Right renal pelvis (tissue), 4 donors: ENCODE measurements at places on chromosomes 3 and 15.

GRCh38 chr3:156373095-156373494 is 181.8 kb downstream of the SSR3 start:
- DNase-seq = no peak

- peak; percentile 89 for DNase-seq
Measured at GRCh38 chr3:194333212-194333980, 17.7 kb downstream of the CPN2 start.

DNA sequence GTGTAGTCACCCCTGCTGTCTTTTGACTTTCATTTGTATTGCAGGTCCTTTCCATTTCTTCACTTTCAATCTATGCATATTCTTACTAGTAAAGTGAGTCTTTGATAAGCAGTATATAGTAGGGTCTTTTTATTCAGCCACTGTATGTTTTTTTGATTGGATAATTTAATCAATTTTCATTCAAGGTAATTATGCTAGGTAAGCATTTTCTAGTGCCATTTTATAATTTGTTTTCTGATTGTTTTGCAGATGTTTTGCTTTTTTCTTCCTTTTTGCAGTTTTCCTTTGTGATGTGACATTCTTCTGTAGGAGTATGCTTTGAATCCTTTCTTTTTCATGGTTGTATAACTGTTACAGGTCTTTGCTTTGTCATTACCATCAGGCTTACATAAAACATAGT is 504.3 kb upstream of the GBE1 start:
- DNase-seq = no peak

GRCh38 chr15:31470756-31471155 is 144.1 kb downstream of the KLF13 start:
- no peak for DNase-seq

- DNase-seq = no peak
Measured at GRCh38 chr3:85572426-85572825, 613.6 kb downstream of the CADM2 start.

- no peak for DNase-seq
Measured at GRCh38 chr3:142272200-142272891, 47.0 kb upstream of the GK5 start.

- DNase-seq = peak; percentile 20
Measured at GRCh38 chr3:78937475-78937874, 830.3 kb downstream of the ROBO1 start.

GRCh38 chr3:110504401-110504800 is 567.2 kb upstream of the NECTIN3 start:
- no peak for DNase-seq

- DNase-seq = no peak
Measured at GRCh38 chr3:183508821-183509220, 46.7 kb downstream of the KLHL6 start.

- DNase-seq = no peak
Measured at GRCh38 chr3:40583691-40584090, 58.9 kb downstream of the ZNF621 start.

GRCh38 chr3:126256251-126256650 is 75.9 kb upstream of the ALDH1L1 start:
- no peak for DNase-seq

DNA sequence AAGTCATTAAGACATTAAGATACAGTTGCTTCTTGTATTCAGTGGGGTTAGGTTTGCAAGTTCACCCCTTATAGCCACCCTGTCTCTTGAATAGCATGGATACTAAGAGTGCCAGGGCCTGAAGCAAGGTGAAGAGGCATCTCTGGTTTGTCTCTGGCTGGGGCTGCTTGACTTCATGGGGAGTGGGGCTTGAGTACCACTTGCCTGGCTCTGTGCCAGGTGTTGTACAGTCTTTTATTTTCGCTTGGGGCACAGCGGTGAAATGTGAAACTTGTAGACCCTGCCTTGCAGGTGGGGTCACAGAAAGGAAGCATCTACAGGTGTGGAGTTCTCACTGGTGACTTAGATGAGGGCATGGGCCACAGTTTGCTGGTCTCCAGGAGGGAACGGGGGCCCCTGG is 152.1 kb downstream of the PDE8A start:
- no peak for DNase-seq

- no peak for DNase-seq
Measured at GRCh38 chr15:87569581-87569980, 687.0 kb downstream of the NTRK3 start.

GRCh38 chr15:94122516-94122915 is 108.8 kb upstream of the MCTP2 start:
- DNase-seq = no peak

DNA sequence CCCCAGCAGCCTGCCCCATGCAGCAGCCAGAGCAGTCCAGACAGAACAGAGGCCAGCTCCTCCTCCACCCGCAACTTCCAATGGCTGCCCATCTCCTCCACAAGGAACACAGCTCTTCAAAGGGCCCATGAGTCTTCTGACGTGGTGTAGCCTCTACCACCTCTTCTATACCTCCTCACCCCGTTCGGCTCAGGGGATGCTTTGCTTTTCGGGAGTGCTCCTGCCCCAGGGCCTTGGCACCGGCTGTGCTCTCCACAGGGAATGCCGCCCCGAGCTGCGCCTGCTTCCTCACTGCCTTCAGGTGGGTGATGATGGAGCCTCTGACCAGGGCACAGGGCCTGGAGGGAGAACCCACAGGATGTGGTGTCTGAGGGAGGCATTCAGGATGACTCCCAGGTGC is 14.6 kb downstream of the DNAJB8 start:
- DNase-seq = no peak

DNA sequence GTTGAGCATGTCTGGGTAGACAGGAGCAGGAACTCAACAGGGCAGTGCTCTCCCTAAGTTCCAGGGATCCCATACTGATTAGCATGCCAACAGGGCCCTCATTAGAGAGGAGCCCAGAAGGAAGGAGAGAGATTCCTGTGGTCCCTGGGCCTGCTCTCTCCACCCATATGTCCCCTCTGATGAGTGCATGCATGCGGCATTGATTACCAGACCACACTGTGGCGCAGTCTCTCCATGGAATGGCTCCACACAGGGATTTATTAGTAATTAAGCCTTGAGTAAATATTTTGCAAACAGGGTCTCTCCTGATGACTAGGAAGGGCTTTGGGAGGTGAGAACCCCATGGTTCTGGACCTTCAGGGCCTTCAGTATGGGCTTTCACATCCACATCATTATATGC is 60.0 kb upstream of the ST8SIA2 start:
- no peak for DNase-seq

DNA sequence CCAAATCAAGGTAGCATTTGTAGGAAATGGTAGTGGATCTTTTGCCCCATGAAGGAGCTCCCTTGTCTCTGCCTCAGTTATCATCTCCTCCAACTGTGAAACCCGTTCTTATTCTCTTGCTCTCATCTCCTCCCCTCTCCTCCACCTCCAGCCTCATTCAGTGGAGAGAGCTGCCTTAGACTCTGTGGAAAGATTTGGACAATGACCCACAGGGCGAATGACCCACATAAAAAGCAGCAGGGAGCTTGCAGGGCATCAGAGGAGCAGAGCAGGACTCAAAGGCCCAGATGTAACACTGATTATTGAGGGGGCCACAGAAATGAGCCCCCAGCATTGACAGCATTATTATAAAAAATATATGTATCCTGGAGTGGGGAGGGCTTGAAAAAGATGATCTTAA is 641.1 kb upstream of the CFAP20DC start:
- DNase-seq = no peak

GRCh38 chr3:68878322-68878721 is 54.0 kb downstream of the TAFA4 start:
- no peak for DNase-seq

DNA sequence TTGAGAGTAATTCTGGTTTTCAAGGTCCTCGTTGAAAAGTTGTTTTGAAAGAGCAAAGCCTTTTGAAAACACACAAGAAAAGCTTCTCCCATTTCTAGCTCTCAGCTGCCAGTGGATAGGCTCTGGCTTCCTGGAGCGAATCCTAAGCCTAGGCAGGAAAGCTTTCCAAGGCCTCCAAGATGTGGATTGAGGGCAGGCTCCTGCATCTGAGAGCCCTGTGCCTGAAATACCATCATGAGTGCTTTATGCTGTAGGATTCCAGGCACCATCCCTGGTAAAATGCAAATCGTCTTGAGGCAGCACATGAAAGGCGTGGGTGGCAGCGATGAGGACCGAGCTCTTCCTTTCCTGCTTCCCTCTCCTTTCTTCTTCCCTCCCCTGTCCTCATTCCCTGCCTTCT is 60.7 kb upstream of the CORO2B start:
- no peak for DNase-seq

DNA sequence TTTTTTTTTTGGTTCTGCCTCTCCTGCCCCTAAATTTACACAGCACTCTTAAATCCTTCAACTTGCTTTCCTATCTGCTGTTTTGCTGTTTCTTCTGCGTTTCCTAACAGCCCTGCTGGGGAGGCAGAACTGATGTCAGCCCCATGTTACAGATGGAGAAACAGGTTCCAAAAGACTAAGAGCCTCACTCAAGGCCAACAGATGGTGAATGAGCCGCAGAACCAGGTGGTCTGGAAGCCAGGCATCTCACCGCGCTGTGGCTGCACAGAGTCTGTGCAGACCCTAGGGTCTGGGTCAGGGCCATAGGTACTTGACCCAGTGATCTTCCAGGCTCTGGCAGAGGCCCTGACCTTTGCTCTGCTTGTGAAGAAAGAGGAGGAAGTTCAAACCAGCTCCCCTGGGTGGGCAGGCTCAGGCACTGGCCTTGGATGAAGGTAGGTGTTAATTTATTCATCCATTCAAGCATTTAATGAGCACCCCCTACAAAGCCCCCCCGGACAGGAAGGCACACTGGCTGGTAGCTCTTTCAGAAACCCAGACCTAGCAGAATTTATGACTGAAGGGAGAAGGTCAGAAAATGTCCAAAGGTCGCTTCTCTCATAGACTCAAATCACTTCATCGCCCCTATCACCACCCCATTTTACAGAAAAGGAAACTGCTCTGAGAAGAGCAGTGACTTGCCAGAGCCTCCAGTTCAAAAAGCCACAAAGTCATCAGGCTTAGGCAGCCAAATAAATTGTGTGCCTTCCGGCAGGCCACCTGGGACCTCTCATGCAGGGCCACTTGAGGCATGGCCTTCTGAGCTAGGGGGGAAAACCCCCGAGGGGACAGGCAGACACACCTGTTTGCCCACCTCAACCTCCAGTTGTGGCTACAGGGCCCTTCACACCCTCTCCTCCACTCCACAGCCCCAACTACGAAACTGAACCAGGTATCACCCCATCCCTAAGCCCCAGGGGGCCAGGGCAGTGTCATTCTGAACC is 2.7 kb downstream of the CHDH start:
- no peak for DNase-seq

DNA sequence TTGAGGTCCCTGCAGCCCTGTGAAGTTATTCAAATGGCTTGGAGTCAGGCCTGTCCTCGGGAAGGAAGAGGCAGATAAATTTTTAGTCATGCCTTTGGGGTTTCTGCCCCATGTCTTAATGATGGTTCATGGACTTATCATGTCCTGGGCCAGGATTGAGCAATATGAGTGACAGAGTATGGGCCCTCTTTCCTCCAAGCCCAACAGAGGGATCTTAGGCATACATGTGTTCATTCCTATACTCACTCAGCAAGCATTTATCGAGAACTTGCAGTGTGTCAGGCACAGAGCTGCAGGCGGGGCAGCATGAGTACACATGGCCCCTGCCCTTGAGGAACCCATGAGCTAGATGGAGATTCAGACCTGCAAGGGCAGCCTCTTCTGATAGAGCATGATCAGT is 6.2 kb downstream of the ESYT3 start:
- DNase-seq = no peak

- DNase-seq = no peak
Measured at GRCh38 chr3:117688583-117688982, 979.0 kb downstream of the TUSC7 start.

DNA sequence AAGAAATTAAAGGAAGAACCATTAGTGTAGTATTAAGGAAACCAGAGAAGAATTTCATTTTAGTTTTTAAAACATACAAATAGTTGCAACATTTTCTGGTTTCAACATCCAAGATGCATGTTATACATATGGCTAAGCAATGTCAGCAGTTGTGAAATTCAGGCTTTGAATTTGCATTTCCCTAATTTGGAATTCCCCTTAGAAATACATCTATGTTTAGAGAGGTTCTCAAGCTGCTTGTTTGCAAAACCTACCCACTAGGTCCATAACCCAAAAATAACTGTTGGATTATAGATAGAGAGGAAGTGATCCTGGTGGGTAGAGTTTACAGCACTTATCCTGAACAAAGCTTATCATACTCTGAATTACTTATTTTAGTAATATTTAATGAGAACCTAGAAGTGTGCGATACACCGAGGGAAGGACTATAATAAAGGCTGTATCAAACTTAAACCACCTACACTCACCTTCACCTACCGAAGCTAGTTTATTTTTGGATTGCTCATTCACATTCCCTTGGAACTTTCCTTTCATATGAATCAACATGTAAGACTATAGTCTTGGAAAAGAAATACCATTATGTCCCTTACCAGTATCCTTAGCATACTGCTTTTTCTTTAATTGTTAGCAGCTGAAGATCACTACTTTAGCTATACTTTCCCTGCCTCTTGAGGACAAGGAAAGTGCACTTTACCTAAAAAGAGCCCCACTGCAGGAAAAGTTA is 60.6 kb downstream of the CHAC1 start:
- no peak for DNase-seq

DNA sequence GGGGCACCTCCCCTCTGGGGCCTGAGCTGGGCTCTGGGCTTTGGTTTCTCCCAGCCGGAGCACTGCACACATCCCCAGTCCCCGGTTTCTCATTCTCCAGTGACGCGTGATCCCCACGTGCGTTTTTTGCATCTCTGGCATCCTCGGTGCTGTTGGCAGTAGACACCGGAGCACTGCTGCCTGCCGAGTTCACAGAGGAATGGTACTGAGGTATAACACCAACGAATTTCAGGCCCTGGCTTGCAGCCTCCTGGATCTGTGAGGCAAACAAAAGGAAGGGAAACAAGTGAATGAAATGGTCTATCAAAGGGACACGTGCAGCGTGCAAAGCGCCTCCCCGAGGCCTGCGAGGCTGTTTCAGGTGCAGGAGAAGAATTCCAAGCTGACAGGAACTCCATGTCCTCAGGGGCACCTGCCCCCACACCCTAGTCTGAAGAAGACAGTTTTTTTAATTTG is 112.9 kb downstream of the OXNAD1 start:
- DNase-seq = no peak

- DNase-seq = no peak
Measured at GRCh38 chr15:70319466-70319865, 221.7 kb upstream of the TLE3 start.

- no peak for DNase-seq
Measured at GRCh38 chr15:50330921-50331320, 24.1 kb downstream of the GABPB1 start.

GRCh38 chr3:47772788-47773187 is 8.9 kb downstream of the SMARCC1 start:
- no peak for DNase-seq
